Muscle of back (tissue), 13 donors: ENCODE measurements at places on chromosomes 4 and X. TPM values are rescaled to one million over a fixed set of nuclear protein-coding genes. Genes with fewer than 3 reads are reported as not detected.

The TASL gene
- polyA plus RNA-seq: 0.84 TPM

DNA sequence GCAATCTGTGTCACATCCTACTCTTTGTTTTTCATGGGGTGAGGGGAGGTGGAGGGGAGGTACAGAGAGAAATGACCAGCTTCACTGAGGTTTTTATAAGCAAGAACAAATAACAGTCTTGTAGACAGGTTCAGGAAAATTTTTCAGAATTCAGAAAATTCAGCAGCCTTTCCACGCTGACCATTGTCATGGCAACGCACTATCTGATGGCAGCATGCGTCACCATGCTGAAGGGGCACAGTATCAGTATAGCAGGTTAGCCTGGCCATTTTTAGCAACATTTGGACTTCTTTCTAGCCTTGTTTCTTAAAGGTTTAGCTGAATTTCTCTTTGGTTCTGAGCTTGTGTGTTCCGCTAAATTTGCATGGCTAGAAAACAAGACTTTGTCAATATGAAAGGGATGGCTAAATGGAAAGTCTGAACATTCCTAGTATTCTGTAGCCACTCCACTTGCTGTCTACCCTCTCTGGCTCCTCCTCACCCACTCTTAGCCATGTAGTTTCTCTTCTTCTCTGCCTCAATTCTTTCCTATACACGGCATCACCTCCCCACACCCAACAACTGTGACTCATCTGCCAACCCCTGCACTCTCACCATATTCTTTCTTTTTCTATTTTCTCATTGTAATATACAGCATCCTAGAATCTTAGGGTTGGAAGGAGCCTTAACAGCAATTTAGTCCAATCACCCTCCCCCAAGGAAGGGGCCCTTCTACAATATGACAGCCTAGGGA is 42.7 kb upstream of the CITED1 start:
- DNase-seq: no peak

DNA sequence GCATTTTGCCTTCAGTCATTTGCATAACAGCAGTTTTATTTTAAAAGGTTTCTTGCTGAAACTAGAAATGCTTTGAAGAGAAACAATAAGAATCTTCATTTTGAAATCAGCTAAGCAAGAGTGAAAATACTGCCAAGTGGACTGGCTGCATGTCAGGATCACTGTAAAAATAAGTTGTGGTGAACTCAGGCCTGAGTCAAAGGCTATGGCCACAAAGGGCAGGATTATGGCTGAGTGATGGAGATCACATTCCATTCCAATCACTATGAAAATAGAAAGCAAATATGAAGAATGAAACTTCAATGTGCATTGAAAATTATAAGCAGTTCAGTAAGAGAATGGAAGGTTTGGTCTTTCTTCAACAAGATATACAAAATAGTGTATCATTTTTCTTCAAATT is 224.5 kb downstream of the PCDH18 start:
- peak; percentile 75 for DNase-seq

DNA sequence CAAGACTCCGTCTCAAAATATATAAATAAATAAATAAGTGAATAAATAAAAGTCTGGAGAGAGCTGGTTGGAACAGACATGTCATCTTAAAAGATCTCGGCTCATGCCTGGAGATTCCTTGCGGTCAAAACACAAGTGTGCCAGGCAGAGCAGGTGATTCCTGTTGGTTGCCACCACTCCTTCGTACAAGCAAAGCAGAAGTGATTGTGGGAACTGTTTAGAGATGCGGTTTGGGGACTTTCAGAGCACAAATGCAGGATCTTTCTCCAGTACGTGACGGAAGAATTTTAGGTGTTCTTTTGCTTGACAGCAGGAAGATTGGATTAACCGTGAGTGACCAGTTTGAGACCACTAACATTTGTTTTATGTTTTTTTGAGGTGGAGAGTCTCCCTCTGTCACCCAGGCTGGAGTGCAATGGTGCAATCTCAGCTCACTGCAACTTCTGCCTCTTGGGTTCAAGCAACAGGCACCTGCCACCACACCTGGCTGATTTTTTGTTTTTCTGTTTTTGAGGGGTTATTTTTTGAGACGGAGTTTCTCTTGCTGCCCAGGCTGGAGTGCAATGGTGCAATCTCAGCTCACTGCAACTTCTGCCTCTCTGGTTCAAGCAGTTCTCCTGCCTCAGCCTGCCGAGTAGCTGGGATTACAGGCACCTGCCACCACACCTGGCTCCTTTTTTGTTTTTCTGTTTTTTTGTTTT is 2.8 kb upstream of the CRLF2 start:
- DNase-seq: no peak
